CD4-positive, alpha-beta T cell treated with Interleukin-1 beta for 1 hour (primary cell): ENCODE measurements at places on chromosomes 13 and 19.
A peak's percentile ranks its signal among the peaks of the same experiment; 100 is the strongest.

- no peak for DNase-seq
Measured at GRCh38 chr13:30799356-30799824, 64.0 kb downstream of the ALOX5AP start.

DNA sequence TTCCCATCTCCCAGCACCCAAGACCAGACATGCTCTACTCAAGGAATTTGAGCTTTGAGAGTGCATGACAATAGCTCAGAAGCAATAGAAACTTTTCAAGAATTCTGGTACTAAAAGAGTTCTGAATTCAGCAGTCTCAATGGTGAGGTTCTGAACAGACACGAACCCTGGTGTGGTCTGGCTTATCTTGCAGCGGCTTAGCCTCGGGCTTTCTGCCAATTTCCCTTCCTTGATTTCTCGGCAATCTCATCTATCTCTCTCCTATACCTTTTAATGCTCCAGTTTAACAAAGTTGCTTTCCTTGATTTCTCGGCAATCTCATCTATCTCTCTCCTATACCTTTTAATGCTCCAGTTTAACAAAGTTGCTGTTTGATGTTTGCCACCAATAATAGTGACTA, 174.6 kb downstream of the SPRY2 start:
- DNase-seq = no peak

GRCh38 chr19:3722443-3723109, 14.4 kb downstream of the TJP3 start:
- DNase-seq = no peak

GRCh38 chr19:29003641-29004409, 209.1 kb downstream of the UQCRFS1 start:
- no peak for DNase-seq

GRCh38 chr13:30735025-30735871, at the start of gene ALOX5AP:
Gene ALOX5AP, plus strand, starts transcription at chr13:30735543. Its CDS starts 63 bp downstream, at chr13:30735606.
- peak; percentile 67 for DNase-seq

DNA sequence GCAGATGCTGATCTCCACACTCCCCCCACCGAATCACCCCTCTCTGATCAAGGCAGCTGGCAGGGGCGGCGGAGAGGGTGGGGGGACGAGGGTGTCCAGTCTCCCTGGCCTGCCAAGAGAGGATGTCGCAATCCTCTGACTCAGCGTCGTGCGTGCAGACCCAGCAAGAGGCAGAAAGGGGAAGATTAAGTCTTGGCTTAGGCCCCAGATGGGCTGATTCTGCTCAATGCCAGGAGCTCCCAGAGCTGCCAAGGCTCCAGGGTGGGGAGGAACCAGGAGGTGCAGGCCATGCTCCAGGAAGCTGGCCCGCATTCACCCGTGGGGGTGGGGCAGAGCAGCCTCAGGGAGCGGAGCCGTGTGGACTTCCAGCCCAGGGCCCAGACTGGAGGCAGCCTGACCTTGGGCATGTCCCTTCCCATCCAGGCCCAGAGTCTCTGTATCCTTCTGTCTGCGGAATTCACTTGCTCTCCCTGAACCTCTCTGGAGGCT, 6.6 kb upstream of the BCL3 start:
- DNase-seq = peak; percentile 84

DNA sequence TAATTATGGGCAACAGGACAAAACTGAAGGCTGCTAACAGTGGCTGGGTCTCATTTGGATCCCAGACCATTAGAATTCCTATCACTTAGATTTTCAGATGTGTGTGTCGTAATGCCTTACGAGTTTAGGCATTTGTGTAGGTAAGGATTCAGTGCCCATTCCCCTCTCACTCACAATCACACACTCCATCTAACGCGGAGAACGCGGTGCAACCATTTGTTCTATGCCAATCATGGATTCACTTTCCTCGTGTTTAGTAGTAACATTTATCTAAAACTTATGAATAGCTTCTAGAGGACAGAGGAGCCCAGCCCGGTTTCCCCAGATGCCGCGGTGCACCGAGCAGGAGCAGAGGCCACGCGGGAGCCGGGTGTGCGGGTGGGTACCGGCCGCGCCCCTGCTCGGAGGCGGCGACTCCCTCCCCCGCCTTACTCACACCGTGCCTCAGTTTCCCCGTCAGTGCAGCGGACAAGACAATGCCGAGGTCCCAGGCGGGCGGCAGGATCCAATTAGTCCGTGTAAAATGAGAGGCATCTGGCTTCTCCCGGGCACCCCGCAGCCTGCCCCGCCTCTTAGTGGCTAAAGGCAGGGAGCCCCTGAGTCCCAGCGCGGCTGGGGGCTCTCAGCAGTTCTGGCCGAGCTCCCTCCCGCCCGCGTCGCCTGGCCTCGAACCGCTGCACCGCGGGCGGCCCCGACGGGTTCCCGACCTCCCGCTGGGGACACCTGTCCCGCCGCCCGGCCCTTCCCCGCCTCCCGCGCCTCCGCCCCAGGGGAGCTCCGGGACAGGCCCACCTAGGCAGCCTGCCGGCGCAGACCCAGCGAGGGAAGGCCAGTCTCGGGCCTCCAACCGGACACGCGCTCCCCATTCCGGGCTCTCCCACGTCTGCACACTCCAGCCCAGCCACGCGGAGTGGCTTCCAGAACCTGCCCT, 5.9 kb upstream of the C1QTNF9B start:
- no peak for DNase-seq

- no peak for DNase-seq
Measured at GRCh38 chr13:111013196-111013595, 98.3 kb upstream of the ANKRD10 start.

GRCh38 chr13:39283072-39283471, 244.8 kb downstream of the NHLRC3 start:
- no peak for DNase-seq
